ENCODE measurements at places on chromosomes 4 and X.

DNA sequence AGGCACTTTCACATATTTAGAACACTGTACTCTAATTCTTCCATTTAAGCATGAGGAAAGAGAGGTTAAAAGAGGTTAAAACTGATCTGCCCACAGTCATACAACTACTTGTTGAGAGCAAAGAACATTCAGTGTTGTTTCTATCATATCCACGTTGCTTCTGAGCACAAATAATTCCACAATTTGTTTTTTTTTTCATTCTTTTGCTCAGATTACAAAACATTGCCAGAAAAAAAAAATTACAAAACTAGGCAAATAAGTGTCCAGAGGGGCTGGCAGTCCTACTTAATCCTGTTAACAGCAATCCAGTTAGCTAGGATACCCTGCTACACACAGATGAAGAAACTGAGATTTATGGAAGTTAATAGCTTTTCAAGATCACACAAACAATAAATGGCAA, 6.3 kb upstream of the USP53 start:
- no peak for DNase-seq

GRCh38 chr4:144564358-144564757, 81.6 kb upstream of the HHIP start:
- no peak for DNase-seq

DNA sequence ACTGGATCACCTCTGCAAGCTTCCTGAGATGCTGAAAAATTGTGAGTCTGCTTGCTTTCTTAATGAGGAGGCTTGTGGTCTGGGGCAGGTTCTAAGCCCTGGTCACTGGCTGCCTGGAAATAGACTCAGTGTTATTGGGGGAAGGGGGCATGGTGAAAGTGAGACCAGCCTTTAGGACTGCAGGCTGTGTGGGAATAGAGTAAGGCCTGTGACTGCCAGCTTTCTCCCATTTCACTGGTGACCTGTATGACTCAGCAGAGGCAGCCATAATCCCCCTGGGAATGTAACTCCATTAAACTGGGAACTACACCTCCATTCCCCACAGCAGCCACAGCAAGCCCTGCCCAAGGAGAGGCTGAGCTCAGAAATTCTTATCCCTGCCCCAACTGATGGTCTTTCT, 55.9 kb upstream of the IL15 start:
- no peak for DNase-seq

GRCh38 chr4:155607481-155607880, 59.2 kb upstream of the GUCY1A1 start:
- DNase-seq, result no peak

GRCh38 chrX:15202454-15203177, 67.3 kb downstream of the ASB9 start:
- no peak for DNase-seq

DNA sequence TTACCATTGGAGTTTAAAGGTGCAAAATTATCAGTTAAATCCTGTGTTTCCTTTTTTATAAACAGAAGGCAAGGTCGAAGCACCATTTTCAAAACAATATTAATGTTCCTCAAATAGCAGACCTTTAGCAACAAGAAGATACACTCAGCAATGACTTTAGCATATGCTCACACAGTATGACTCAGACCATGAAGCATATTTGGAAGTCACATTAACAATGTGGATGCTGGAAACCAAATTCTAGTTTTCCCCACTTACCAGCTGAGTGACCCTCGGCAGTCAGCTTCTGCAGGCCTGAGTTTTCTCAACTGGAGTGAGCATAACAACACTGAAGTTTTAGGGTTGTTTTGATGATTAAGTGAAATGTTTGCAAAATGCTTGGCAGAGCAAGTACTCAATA, 130.5 kb downstream of the ANK2 start:
- no peak for DNase-seq

GRCh38 chr4:169167957-169168858, 102.5 kb downstream of the SH3RF1 start:
- no peak for DNase-seq

DNA sequence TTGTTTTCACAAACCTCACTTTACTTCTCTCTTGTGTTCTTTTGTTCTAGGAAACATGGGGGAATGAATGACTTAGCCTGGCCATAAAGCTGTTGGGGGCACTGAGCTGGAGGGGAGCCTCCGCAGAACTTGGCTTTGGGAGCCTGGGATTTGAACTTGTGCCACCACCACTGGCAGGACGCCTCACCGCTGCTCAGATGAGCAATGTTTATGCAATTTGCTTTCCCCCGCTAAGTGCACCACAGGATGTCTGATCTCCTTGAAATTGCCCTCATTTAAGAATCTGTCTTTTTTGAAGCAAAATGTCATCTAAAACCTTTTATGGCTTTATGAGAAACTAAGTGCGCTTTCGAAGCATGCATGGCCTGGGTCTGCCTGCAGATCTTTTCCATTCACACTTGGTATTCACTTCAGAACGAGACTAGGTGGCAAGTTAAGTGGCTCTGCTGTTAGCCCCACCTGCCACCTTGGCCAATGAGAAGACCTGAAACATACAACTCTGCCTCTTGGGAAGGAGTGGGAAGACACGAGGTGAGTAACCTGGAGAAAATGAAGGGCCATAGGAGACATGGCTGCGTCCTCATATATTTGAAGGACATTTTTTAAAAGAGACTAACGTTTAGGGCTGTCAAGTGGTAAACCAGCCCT, 119.3 kb downstream of the LDB2 start:
- DNase-seq, result no peak

- no peak for DNase-seq
Observed at GRCh38 chr4:163816494-163816893, 322.0 kb downstream of the TMA16 start.

DNA sequence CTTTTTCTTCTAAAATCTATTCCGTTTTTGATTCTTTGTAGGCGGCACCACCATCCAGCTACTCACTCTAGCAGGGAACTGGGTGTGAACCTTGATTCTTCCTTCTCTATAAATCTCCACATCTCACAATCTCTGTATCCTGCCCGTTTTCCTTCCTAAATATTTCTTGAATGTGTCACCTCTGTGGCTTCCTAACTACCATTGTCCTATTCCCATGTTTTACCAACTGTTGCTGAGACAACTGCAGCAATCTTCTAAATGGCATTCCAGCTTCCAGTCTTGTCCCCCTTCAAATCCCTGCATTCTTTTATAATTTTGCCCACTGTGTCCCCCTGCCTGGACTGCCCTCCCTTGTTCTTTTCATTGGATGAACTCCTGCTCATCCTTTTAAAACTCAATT, 641.3 kb downstream of the RPA4 start:
- no peak for DNase-seq

- DNase-seq, result no peak
Observed at GRCh38 chr4:109134268-109134667, 168.2 kb downstream of the COL25A1 start.

DNA sequence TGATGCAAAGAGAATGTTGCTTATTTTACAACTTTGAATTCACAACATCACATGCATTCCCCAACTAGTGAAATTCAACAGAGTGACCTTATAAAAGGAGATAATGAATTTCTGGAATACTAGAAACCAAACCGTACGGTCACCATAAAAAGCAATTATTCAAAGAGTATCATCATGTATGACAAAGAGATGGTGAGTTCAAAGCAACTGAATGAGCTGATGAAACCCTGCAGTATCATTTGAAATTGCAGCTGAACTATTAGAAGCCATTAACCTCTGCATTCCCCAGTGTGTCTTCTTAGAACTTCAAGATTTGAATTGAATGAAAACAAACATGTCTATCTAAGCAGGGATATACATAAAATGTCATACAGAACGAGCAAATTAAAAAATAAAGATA, 172.4 kb downstream of the SLITRK2 start:
- no peak for DNase-seq

DNA sequence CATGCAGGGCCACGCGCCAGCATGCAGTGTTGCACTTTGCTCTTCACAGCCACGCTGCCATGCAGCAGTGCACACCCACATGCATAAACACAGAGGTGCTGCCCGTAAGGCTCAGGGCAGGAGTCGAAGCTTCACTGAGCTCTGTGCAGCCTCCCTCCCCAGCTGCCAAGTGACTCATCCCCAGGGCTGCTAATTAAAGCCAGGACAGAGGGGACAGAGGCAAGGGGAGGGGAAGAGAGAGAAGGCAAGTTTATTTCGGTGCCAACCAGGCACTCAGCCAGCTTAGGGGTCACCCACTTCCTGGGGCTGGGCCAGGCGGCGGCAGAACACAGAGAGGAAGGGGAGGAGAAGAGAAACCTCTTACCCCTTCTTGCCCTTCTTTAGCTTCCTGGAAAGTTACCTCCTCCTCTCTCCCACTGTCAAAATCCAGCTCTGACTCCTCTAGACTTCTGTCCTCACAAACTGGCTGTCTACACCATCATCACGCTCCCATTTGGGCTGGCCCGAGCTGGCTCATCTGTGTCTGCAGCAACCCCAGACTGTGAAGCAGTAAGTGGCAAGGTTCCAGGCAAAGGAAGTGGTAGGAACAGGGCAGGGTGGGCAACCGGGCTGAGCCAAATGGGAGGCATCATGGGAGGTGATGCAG, 6.2 kb upstream of the IQSEC2 start:
- DNase-seq, result peak; percentile 84

DNA sequence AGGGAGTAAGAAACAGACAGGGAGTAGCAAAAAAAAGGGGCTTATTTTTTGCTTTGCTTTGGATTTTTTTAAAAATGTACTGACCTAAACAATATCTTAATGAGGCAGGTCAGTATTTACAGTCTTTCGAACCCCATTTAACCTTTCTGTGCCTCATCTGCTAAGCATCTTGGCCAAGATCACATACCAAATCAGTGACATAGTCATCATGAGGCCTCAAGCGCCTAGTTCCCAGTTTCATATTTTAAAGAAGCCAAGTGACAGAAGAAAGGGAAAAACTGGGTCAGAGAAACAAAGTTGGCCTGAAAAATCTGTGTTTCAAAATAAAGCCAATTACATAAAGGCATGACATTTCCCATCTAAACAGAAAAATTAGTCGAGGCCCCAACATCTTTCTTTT, 94.6 kb upstream of the WDR44 start:
- DNase-seq, result no peak

DNA sequence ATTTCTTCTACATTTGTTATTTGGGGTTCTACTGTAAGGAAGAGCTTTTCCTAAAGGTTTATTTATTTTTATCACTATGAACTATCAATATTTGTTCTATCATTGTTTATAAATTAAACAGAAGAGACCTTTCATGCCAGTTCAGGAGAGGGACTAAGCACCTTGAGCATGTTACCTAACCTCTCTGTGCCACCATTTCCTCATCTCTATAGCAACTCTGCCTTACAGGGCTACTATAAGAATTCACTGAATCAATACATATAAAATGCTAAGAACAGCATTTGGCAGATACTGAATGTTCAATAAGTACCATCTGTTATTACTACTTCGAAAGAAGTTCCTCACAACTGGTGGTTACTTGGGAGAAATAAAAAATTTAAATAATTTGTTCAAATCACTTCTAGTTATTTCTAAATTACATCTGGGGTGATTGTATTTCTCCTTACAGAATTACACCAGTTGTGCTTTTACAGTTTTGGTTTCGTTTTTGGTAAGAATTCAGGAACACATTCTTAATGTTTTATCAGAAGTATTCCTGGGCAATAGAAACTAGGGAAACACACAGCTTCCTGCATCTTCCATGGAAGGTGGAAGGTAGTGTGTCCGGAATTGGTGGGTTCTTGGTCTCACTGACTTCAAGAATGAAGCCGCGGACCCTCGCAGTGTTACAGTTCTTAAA, 32.9 kb downstream of the EREG start:
- no peak for DNase-seq

DNA sequence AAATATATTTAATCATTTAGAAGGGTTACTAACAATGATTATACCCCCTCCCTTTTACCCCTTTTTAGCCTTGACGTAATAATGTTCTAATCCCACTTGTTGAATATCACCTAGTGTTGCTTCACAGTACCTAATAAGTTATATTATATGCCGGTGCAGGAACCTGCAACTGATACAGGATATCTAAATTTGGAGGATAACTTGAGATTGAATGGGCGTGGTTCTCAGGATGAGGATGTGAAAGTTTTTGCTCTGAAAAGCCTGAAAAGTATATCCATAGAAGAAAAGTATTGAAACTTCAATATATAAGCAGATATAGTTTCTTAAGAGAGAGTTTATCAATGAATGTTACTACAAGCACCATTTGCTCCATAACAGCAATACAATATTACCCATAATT, 59.8 kb downstream of the ZNF711 start:
- no peak for DNase-seq

- no peak for DNase-seq
Observed at GRCh38 chrX:56268888-56269287, 36.7 kb downstream of the KLF8 start.

DNA sequence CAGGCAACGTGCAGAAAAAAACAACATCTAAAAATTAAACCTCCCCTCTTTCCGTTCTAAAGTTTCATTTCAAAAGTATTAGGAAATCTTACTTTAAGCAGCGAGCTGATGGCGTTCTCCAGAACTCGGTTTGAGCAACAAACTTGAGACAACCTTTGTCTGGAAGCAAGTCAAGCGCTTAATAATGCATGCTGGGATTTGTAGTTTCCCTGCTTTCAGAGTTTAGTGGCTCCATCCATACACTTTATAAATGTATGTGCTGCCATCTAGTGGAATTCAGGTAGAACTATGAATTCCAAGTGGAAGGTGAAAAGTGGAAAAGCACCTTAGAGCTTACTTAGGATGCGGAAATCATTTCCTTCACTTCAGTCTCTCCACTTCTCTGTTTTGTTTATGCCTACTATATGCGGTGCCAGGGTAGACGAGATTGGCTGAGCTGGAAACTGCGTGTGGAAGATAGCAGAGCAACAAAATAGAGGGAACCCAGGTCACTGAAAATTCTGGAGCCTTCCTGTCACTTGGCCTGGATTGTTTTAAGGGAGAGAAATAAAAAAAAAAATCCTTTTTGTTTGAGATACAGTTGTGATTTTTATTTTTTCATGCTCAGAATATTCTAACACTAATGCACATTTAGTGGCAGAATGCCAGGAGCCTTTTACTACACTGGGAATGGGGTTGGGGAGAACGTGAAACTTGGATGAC, at the start of gene BDH2:
Gene BDH2 (minus strand): TSS at position 144 of the 702 bp plus-strand sequence. CDS start 3,580 bp downstream, outside the sequence.
- no peak for DNase-seq

- no peak for DNase-seq
Observed at GRCh38 chr4:92249541-92249940, 54.2 kb upstream of the GRID2 start.

GRCh38 chr4:8542776-8543525, 37.2 kb upstream of the GPR78 start:
- no peak for DNase-seq

DNA sequence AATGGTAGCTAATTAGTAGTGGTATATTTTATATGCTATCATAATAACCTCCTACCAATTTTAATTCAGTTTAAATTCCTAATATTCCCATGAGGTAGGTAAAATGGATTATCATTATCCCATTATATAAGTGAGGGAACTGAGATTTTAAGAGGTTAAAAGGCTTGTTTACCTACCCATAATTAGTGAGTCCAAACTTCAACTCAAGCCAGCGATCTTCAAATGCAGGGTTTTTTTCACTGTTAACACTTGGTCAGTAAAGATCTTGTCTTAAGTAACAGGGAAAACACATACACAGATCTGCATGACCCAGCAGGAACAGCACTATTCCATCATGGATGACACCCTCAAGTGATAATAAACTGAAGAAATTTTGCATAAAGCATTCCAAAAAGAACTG, 31.3 kb downstream of the FABP2 start:
- DNase-seq, result no peak

Data from posterior cingulate gyrus (tissue), 11 donors.